ENCODE measurements at places on chromosomes 1 and 21.
A peak's percentile ranks its signal among the peaks of the same experiment; 100 is the strongest.

DNA sequence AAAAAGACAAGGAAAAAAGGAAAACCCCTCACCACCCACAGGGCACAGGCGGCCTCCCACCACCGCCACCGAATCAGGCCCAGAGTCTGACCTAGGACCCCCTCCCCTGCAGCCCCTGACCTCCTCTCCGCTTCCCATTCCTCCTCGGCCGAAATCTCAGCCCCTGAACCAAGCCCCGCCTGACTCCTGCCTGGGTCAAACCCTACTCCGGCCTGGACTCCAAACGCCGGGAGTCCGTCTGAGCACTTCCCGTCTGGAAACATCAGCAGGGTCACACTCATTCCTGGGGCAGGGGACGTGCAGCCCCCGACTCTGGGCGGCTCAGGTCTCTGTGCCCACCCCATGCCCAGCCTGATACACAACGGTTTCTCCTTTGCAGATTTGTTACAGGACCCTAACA is 26.4 kb upstream of the SUMO3 start:
- no peak for DNase-seq

GRCh38 chr1:241817331-241817792 is 30.6 kb upstream of the EXO1 start:
- no peak for DNase-seq

DNA sequence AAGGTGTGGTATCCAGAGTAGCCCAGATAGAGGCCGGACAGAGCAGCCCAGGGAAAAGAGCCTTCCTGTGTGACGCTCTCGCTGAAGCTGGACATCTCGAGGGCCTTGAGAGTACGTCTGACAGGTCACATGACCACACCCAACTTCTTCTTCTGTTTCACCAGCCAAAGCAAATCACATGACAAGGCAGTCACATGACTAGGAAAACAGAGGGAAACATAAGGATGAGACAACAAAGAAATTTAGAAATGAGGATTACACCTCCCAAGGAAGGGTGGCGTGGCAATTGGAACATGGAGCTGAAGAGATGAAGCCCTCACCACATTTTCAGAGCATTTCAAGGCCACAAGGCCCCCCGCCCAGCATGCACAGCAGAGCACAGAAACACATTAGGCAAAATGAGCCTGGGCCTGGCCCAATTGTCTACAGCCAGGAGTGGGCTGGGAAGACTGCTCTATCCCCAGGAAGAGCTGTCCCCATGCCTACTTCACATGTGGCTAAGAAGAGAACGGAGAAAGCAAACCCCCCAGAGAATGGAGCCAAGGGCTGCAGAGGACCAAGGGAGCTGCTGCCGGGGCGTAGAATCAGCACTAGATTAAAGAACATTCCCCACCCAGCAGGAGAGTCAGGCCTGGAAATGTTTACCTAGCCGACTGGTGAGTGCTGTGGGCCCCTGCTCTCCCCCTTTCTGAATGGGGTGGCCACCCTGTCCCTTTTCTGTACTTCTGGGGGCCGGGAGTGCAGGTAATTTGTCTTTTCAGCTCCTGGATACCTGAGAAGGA is 305.1 kb downstream of the NPHP4 start:
- DNase-seq: no peak

DNA sequence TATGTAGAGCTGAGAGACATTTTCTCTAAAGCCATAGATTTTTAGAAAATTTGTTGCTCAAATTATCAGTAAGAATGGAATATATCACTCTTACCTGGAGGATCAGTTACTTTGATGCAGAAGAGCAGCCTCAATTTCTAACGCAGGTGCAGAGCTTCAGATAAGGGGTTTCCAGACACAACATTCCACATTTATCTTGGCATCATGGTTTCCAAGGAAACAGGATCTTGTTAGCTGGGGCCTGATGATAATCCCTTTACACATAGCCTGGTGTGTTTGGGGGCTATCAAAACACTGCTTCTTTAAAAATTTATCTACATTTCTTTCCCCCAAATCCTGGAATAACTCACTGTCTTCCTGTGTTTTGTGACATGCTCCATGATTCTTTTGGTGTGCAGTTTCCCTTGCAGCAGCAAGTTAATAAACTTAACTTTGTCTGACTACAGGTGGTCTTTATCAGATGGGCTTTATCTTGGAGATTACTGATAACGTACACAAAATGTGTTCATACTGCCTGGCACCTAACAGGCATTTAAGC is 2.7 kb upstream of the STX12 start:
- DNase-seq: no peak

GRCh38 chr1:108877348-108878159 is 769 bp downstream of the GPSM2 start:
- DNase-seq: no peak

GRCh38 chr1:54887665-54888071 is 673 bp upstream of the DHCR24 start:
- DNase-seq: no peak

- DNase-seq: no peak
Measured at GRCh38 chr1:52102336-52103013, 39.4 kb upstream of the ZFYVE9 start.

DNA sequence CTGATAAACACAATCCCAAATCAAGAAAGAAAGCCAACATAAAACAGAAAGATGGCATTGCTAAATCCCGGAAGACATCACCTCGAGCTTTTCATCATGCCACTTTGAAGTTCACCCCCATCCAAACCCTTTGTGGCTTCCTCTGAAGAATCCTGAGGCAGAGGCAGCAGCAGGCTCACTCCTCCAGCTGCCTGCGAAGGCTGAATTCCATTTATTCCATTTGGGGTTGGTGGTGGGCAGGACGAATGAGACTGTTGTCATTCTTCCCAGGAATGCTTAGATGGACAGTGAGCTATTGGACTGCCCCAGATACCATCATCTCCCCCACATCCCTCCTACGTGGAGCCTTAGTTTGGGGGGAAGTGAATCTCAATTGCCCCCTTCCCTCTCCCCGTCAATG is 437.5 kb downstream of the SMYD3 start:
- DNase-seq: no peak

DNA sequence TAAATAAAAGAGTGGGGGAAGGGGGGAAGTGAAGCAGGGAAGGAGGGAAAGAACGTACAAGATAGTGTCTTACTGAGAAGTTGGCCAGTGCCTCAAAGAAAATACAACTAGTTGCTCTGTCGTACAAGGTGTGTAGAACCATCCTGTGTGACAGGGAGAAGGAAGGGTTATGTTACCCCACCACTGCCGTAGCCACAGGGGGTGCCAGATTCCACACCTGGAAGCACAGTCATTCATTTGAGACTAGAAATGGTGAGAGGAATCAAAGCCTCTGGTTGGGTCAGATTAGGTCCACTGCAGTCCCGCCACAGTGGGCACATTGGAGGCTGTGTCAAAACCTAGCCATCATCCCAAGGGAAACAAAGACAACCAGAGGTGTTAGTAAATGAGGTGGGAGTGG is 2.7 kb upstream of the ERI3 start:
- DNase-seq: no peak

DNA sequence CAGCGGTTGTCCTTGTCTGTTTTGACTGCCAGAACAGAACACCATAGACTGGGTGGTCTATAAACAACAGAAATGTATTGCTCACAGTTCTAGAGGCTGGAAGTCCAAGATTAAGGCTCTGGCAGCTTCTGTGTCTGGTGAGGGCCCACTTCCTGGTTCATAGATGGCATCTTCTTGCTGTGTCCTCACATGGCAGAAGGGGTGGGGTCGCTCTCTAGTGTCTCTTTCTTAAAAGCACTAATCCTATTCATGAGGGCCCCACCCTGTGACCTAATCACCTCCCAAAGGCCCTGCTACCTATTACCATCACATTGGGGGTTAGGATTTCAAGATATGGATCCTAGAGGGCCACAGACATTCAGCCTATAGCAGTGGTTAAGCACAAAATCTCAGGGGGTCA is 304.4 kb downstream of the NFIA start:
- DNase-seq: no peak

DNA sequence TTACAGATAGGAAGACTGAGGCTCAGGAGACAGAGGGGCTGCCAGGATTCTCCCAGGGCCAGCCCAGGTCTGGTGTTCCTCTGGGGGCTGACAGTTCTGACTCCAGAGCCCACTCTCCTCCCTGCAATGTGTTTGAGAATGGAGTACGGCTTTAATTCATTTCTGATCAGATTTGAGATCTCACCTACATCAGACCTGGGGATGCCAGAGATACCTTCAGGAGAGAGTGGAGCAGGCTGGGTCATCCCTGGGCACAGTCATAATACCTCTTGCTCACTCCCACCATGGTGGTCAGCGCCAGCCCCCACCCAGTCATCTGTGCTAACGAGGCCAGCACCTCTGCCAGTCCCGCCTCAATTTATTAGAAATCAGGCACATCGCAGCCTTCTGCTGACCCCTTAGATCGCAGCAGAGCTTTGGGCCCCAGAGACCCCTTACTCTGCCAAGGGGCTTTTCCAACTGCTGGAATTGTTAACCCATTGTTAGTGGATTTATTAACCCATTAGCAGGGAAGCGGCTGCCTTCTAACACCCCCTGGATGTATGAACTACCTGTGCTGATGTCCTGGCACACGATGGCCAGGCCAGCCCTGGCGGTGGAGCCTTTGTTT is 352.1 kb downstream of the MATN1 start:
- no peak for DNase-seq

DNA sequence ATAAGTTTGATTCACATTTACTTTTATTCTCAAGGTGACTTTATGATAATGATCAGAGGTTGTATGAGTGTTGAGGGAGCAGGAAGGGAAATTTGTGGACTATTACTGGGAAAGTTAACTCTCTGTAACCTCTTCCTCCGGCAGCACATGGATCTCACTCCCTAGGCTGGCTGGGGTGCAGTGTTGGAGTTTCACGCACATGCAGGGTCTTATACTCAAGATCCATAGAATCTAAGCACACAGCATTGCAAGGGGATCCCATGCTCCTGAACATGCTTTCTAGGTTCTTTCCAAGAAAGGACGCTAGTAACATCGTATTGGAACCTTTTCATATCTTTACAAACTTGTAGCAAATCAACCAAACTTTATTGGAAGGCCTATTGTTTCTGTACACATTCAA is 757.6 kb upstream of the TPTE start:
- no peak for DNase-seq

DNA sequence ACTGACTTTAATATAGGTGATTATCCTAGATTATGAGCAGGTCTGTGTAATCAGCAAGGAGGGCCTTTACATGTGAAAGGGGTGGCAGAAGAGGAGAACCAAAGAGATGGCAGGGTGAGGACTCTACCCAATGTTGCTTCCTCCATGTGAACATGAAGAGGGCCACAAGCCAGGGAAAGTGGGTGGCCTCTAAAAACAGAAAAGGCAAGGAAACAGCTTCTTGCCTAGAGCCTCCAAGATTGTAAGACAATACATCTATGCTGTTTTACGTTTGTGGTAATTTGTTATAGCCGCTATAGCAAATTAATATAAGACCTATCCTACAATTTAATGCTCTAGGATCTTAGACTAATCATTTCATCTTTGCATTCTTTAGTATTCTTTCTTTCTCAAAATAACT is 85.5 kb downstream of the PLPP3 start:
- no peak for DNase-seq

GRCh38 chr1:7588457-7588827 is 182.7 kb upstream of the VAMP3 start:
- no peak for DNase-seq

DNA sequence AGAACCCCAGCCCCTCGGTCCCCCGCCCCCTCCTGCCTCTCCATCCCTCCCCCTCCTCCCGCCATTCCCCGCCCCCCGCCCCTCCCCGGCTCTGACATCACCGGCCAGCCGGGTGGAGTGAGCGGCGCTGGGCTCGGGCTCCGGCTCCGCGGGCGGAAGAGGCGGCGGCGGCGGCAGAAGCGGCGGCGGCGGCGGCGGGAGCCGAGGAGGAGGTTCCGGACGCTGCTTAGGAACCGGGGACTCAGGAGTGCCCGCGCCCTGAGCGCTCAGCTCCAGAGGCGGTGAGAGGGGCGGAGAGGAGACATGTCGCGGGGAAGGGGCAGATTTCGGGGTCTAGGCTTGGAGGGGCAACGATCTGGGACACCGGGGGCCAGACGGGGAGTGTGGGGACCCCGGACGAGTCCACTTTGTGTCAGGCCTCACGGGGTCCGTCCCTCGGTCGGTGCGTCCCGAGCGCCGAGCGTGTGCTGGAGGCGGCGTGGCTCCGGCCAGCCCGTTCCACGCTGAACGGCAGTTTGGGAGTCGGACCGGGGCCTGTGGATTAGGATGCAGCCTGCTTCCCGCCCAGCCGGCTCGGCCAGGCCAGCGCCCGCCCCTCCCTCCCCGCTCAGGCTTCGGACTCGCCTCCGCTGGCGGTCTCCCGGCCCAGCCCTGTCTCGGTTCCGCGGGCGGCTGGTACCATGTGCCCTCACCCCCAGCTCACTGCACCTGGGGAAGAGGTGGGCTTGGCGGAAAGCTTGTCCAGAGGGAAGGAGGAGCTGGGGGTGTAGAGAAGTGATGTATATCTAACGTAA is at the start of gene PEA15:
Gene PEA15 (plus strand): TSS at position 143 of the 794 bp plus-strand sequence. CDS start 6,161 bp downstream, outside the sequence.
- peak; percentile 68 for DNase-seq

DNA sequence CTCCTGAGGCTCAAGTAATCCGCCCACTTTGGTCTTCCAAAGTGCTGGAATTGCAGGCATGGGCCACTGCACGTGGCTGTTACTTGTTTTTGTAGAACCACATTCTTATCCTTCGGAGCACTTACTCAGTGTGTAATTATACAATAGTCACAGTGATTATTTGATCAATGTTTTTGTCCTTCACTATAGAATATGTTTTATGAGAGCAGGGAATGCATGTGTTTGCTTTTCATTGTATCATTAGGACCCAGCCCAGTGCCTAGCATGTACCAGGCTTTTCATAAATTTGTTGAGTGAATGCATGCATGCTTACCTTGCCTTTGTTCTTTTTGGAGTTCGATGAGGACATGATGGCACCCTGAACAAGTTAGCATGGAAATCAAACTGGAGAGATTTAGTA is 5.8 kb downstream of the SZT2 start:
- no peak for DNase-seq

DNA sequence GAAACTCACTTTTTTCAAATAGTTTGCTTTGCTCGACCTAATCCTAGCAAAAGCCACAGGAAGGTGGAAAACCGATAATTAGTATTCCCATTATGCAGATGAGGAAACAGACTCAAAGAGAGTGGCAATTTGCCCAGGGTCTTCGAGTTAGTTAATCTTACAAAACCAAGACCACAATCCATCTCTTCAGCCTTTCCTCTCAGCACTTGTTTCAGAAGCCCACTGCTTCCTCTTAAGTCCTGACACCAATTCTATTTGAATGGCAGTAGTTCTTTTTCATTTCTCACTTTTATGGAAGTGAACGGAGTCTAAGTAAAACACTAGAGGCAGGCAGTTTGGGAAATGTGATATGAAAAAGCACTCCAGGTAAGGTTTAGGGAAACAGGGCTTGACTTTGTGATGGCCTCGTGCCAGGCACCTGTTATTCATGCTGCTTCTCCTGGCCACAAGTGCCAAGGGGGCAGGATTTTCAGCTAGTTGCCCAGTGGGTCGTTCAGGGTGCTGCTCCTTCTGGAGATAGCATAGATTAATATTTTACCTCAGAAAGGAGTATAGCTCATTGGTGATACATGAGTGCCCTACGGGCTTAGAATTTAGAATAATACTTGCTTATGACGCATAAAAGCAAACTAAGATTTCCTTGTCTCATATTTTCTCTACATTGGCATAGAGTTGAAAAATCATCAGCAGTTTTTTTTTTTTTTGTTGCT is 76.6 kb upstream of the NRIP1 start:
- no peak for DNase-seq

Data from CD4-positive, alpha-beta memory T cell (primary cell).